ENCODE measurements at places on chromosomes 11 and 22. TPM values are rescaled to one million over a fixed set of nuclear protein-coding genes. Genes with fewer than 3 reads are reported as not detected.

DNA sequence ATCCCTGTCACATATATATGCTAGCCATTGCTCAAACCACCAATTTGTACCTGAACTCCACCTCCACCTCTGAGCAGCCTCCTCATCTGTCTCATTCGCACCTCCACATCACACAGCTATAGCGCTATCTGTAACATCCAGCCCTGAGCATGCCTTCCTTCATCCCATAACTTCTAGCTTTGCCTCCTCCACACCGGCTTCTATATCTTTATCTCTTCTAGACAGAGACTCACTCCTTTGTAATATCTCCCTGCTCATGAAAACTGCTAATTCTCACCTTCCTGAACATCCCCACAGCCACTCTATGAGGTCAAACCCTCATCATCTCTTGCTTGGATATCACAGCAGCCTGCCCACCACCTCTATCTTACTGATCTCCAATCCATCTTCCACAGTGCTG lies 5.9 kb downstream of the SIAE start:
- DNase-seq = no peak
- no peak overlapping the region for H3K27ac ChIP-seq
- H3K4me3 ChIP-seq = no peak overlapping the region
- peaks cover 14% of the 10 kb centered on the region for H3K4me1 ChIP-seq

GRCh38 chr22:19779685-19780268 lies 19.2 kb downstream of the TBX1 start:
- H3K36me3 ChIP-seq = peaks cover 4% of the 10 kb centered on the region
- DNase-seq = no peak
- H3K27ac ChIP-seq = no peak overlapping the region
- peaks cover 7% of the 10 kb centered on the region for H3K4me1 ChIP-seq
- H3K27me3 ChIP-seq = peaks cover 52% of the 10 kb centered on the region

OR5AN1 gene
- not detected for total RNA-seq

APOBEC3G gene
- total RNA-seq = 21.5 TPM

CAT gene
- 22.2 TPM for total RNA-seq

DNA sequence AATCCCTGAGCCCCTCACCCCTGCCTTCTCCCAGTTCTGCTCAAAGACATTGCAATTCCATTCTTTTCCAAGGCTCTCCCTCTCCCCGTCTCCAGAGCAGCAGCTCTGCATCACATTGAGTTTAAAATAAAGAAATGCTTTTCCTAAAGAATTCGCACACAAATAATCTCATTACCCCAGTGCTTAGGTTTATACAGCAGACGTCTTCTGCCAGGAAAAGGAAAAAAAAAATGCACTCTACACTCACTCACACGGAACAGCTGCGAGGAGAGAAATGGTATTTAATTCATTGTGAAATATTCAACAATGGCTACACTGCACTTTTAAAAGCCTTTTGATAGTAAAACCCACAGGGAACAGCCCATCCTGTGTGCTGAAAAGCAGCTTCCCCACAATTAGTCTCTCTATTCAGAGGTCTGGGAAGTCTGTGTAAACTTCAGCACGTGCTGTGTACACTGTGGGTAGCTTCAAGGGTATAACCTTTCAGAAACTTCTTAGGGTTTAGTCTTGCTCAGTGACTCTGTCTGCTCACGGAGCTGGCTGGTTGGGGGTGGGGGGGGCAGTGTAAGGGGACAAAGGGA lies 42.8 kb downstream of the ETS1 start:
- peak overlapping the region; percentile 41 for H3K4me3 ChIP-seq
- peak overlapping the region; percentile 86 for H3K27ac ChIP-seq

B4GALNT4 gene
- total RNA-seq = 6.0 TPM

Measured in T-helper 17 cell (primary cell).